ENCODE measurements at places on chromosomes 11 and 22. TPM values are rescaled to one million over a fixed set of nuclear protein-coding genes. Genes with fewer than 3 reads are reported as not detected.

DNA sequence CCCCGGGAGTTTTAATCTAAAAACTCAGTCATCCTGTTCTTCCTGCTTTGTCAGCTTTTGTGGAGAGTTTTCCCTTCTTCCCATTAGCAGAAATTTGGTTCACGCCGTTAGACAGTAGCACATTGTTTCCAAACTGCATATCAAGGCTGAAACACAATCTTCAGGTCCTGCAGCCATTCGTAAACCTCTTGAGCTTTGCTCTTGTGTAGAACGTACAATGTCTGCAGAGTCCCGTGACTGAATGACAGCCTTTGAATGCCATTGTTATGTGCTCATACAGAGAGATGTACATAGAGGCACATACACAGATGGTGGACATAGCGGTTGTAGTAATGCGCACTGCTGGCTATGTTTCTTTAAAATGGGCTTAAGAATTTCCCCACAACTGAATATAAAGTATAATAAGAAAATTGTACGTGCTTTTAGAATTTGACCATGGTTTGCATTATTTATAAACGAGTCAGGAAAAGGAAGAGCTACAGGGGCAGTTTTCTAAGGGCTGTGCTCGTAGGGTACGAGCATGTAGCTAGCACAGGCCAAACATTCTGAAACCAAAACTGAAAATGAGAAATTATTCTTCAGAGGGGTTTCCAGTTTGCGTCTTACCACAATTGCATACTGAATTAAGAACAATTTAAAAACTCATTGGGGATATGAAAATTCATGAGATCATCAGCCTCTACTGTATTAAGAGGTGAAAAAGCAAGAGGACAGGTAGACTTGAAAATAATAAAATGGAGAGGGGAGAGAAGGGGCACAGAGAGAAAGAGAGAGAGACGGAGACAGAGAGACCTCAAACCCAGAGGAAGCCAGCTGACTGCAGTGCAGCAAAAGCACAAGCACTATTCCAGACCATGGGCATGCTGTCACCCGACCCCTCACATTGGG, 310.1 kb downstream of the CADM1 start:
- no peak for DNase-seq

GRCh38 chr11:330307-330693, 9.6 kb upstream of the IFITM3 start:
- no peak for DNase-seq

UBQLNL gene
- total RNA-seq: not detected

DNA sequence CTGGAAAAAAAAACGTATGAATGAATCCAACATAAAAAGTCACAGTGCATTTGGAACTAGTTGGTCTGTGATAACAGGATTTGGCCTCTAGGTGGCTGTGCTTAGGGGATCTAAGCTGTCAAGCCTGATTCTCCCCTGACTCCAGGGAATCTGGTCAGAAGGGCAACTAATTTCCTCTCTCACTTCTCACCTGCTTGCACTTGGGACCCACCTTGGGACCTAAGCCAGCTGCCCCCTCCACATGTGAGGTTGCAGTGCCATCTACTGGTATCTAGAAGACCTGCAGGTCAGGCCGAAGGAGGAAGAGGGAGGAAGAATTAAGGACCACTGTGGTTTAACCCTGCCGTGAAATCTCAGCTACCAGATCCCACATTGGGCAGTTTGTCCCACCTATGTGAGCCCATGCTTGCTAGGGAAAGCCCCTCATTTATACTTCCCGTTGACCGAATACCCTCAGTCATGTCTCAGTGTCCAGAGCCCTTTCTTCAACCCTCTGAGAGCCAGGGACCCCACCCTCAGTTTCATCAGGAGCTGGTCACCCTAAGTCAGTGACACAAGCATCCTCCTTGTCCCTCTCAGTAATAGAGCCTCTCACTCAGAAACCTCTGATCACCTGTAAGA, 33.2 kb upstream of the CAVIN3 start:
- peak; percentile 10 for DNase-seq

GRCh38 chr11:7270233-7270865, 18.6 kb downstream of the SYT9 start:
- DNase-seq: no peak

DNA sequence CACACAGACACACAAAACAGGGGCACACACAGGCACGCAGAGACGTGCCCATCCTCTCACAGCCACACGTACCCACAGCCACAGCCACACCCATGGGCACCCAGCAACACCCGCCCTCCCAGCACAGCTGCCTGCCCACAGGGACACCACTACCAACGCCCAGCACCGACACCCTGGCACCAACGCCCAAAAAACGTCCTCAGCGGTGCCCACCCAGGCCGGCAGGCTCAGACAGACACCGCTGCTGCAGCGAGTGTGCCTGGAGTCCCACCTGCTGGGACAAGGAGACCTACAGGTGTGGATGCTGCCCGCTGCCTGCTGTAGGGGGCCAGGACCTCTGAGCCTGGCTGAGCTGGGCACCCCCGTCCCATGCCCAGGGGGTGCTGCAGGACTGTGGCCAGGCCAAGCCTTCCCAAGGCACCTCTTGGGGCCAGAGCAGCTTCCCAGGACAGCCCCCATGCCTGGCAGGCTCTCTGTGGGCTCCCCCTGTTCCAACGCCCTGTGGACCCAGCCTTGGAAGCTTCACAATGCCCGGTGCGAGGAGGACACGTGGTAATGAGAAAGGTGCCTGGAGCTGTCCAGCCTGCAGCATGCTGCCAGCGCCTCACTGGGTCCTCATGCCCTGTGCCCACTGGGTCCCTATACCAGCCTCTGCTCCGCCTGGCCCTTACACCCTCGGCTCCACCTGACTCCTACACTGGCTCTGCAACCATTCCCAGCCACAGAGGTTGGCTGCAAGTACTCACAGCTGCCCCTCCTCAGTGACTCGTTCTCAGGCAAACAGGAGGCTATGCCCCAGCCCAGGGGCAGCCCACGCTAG, 45.8 kb upstream of the TH start:
- no peak for DNase-seq

- peak; percentile 74 for DNase-seq
Observed at GRCh38 chr11:88292171-88292843, 45.2 kb downstream of the CTSC start.

DNA sequence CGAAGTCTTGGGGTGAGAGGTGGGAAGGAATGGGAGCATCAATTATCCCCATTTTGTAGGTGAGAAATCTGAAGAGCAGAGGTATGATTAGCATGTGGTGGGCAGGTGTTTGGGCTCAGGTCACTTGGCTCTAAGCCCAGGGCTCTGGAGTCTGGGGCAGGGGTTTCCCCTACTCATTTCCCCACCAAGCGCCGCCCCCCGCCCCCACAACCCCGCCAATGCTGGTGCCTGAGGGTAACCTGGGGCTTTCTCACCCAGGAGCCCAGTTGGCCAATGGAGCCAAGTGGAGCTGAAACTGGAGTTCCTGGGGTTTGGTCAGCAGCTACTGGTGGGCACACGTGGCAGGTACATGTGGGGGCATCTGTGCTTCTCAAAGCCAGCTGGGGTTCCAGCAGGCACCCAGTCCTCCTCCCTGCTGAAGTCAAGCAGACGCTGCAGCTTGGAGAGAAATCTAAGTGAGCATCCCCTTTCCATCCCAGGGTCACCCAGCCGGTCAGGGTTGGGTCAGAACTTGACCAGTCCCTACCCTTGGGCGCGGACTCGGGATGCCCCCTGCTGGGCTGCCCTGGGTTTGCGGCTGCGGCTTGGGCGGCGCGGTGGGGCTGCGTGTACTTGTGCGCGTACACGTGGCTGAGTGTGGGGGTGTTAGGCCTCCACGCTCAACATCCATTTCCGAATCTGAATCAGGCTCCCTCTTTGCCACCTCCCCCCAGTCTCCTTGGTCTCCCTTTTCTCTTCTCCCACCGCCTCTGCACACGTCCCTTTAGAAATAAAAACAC, 1.7 kb upstream of the CHRM1 start:
- peak; percentile 18 for DNase-seq
